Dermis blood vessel endothelial cell (primary cell): ENCODE measurements at places on chromosomes 3 and 15. TPM values are rescaled to one million over a fixed set of nuclear protein-coding genes. Genes with fewer than 3 reads are reported as not detected.

- no peak for DNase-seq
These were observed 84.9 kb upstream of the POU1F1 start for GRCh38 chr3:87361271-87361670.

DNA sequence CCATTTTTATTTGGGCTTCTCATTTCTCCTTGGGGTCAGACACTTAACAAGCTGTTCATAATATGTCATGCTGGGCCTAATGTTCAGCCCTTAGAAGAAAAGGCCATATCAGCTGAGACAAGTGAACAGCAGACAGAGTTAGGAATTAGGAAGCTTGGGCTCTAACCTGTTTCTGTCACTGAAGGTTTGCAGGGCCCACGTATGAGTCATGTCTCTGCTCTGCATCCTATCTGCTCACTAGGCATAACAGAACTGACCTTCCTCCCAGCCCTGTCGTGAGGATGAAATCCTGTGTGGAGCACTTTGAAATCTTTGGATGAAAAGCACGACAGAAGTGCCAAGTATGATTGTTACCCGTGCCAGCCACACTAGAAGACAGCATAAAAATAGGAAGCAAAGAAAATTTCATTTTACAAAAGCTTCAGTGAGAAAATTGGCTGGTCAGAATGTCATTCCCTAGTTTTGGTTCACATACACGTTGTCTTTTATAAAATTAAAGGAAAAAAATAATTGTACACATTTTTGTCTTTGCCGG lies 26.5 kb upstream of the CD47 start:
- no peak for DNase-seq

- DNase-seq = no peak
These were observed 39.0 kb downstream of the CYP19A1 start for GRCh38 chr15:51299187-51300015.

DNA sequence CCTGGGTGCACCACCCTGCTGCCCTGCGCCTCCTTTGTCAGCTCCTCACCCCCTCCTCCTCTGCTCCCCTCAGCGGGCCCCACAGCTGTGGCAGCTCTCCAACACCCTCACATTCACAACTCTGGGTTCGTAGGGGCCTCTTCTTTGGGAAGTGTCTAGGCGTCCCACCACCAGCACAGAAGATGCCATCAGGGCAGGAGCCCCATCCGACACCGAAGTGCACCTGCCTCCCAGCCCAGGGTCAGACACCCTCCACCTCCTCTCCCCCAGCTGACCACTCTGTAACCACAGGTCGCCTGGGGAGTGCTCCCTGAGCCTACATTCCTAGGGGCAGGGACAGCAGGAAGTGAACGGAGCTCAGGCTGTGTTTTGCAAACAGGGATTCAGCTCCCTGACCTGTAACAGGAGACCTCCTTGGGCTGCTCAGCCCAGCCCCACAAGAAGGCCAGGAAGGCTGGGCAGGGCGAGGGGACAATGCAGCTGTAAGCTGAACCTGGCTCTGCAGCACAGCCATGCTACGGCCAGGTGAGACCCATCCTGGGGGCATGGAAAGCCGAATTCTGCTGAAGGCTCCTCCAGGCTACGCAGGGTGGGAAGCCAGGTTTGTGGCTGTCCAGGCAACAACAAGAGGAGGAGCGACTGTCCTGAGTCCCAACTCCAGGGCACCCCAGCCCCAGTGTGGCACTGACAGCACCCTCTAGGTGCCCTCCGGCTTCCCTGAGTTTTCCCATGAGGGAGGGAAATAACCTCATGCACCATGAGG lies 269.0 kb downstream of the GOLGA6L6 start:
- no peak for DNase-seq

- no peak for DNase-seq
These were observed 133.3 kb upstream of the CHL1 start for GRCh38 chr3:63095-63765.

GRCh38 chr3:25142609-25143355 lies 285.3 kb upstream of the RARB start:
- DNase-seq = no peak

DNA sequence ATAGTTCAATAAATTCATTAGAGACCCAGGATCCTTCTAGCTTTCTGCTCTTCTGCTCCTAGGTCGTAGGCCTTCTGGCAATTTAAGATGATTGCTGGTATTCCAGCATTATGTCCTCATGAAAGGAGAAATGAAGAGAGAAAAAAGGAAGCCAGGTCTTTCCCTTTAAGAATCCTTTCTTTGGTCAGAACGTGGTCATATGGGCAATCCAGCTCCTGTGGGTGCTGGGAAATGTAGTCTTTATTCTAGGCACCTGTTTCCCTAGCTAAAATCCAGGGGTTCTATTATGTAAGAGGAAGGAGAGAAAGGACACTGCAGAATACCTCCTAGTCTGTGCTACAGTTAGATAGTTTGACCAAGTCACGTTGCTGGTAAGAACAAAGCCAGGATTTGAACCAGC lies 35.5 kb upstream of the NR1I2 start:
- no peak for DNase-seq

- DNase-seq = peak; percentile 92
These were observed 30.3 kb upstream of the VEPH1 start for GRCh38 chr3:157533298-157534070.

DNA sequence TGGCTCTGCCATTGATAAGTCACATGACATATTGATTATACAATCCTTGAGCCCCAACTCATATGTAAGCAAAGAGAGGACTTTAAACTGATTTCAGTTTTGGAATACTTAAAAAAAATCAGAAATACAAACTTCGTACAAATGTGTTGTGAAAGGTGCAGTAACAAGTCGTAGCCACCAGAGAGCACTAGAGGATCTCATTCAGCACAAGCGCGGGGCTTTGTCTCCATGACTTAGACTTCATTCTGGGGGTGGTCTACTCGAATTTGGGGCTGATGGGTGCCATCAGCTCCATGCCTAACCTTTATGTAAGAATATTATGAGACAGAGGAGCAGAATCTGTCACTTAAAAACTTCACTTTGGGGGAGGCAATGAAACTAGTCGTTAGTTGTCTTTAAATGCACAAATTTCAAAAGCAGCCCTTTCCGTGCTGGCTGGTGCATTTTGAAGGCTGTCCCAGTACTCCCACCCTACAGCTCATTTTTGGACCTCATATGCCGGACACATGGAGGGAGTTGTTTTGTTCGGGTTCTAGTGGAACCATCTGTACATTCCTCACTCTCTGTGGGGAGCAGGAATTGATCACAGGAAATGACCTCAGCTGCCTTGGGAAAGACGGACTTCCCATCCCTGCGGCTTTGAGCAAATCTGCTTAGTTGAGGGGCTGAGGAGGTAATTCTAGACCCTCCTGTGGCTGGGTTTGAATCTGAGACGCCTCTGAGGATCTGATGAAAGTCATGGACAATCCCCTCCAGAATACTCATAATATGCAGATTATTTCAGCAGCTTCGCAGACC lies 27.5 kb upstream of the MASP1 start:
- peak; percentile 84 for DNase-seq

- DNase-seq = peak; percentile 86
These were observed at the start of gene CDAN1 for GRCh38 chr15:42736793-42737528. Gene CDAN1, minus strand, starts transcription at chr15:42737128. Its CDS starts 26 bp downstream, at chr15:42737102.

- DNase-seq = no peak
These were observed 43.1 kb downstream of the STARD5 start for GRCh38 chr15:81280696-81281455.

DNA sequence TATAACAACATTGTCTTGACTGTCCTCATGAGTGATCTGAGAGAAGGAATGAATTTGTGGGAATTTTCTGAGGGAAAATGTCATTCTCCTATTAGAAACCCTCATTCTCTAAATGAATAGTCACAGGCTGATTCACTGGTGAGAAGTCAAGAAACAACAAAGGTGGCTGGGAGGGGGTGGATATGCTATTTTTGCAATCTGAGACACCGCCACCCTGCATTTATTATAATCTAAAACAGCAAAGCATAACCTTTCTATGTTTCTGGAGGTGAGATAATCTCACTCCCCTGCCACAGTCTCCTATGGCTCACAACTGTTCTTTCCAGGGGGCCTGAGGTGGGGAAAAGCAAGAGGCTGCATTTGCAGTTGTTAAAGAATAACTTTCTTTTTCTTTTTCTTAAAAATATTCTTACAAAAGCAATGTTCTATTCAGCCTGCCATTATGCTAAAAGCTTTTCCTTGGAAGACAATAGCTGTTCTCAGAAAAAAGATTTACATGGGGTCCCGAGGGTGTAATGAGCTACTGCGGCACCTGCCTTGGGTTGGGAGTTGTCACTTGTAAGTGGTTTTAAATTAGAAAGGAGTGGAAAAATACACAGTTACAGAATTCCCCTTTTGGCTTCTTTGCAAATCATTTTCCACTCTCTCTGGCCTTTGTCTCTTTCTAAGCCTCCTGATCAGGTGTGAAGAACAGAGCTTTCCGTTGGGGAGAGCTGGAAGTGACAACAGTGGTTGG lies 220.9 kb downstream of the AGBL1 start:
- no peak for DNase-seq

PLCB2 gene
- total RNA-seq = under 0.01 and 0.05 TPM in 2 replicates

STAG1 gene
- total RNA-seq = 45.8 and 47.2 TPM in 2 replicates

SPRED1 gene
- total RNA-seq = 14.4 and 15.8 TPM in 2 replicates
